Activated CD8-positive, alpha-beta T cell treated with anti-CD3 and anti-CD28 coated beads, Interleukin-2, amount 10 ng/mL, durations not matched to agents 7 days and 5 days (primary cell): ENCODE measurements at places on chromosomes 3 and 15. TPM values are rescaled to one million over a fixed set of nuclear protein-coding genes. Genes with fewer than 3 reads are reported as not detected.
A peak's percentile ranks its signal among the peaks of the same experiment; 100 is the strongest.

- H3K4me3 ChIP-seq: no peak overlapping the region
- H3K36me3 ChIP-seq: peaks cover 62% of the 10 kb centered on the region
- H3K27ac ChIP-seq: peak overlapping the region; percentile 86
- H3K4me1 ChIP-seq: peaks cover 43% of the 10 kb centered on the region
Observed at GRCh38 chr3:53236112-53236841, 19.5 kb downstream of the TKT start.

- peaks cover 38% of the 10 kb centered on the region for H3K36me3 ChIP-seq
- H3K4me3 ChIP-seq: no peak overlapping the region
- H3K27me3 ChIP-seq: no peaks in the 10 kb centered on the region
- H3K4me1 ChIP-seq: peaks cover 27% of the 10 kb centered on the region
- no peak for DNase-seq
Observed at GRCh38 chr3:170154084-170154483, 27.4 kb downstream of the PHC3 start.

DNA sequence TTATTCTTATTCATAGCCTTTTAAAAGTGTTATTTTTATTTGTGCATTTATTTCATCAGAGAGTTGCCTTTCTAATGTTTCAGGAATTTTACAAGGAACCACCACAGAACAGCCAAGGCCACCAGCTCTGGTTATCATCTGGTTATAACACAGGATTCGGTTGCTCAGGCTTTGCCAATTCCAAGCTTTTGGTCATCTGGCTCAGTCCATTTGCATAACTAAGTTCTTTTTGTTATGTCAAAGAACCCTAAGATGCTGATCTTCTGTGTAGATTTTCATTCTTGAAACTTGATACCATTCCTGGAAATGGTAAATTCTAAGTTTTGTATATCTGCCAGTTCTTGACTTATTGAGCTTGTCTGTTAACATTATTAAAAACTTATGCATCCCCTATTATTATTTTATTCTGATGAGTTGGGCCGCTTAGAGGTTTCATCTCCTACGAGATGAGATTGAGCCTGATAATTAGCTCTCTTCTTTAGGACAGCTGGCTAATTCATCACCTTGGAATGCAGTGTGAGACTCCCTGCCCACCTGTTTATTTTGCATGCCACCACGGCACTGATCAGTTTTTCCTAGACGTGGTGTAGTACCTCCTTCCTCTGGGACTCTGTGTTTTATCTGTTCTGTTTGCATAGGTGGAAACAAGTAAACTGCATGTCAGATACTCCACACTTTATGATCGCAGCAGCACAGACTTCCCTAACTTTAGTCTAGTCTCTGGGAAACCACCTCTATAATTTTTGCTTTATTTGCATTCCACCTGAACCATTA lies 264.8 kb downstream of the SLCO3A1 start:
- peaks cover 10% of the 10 kb centered on the region for H3K4me1 ChIP-seq
- H3K36me3 ChIP-seq: peaks cover 21% of the 10 kb centered on the region
- no peaks in the 10 kb centered on the region for H3K27me3 ChIP-seq
- DNase-seq: no peak

DNA sequence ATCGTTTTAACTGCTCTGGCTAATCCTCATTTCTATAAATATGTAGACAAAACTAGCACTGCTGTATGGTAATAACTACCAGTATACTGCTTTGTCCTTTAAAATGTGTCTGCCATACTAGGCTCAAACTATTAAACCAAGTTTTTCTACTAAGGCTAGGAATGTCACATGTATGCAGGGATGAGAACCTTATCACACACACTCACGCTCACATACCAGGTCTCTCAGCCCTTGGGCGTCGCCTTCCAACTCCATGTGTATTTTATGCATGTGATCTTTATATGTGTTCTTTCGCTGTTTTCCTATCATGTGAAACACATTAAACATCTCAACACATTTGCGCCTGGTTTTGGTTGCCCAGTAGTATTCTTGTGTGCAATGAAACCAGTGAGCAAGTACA lies 32.6 kb downstream of the ATP2C1 start:
- no peak overlapping the region for H3K27ac ChIP-seq
- no peak for DNase-seq
- no peaks in the 10 kb centered on the region for H3K27me3 ChIP-seq
- peaks cover 22% of the 10 kb centered on the region for H3K4me1 ChIP-seq

DNA sequence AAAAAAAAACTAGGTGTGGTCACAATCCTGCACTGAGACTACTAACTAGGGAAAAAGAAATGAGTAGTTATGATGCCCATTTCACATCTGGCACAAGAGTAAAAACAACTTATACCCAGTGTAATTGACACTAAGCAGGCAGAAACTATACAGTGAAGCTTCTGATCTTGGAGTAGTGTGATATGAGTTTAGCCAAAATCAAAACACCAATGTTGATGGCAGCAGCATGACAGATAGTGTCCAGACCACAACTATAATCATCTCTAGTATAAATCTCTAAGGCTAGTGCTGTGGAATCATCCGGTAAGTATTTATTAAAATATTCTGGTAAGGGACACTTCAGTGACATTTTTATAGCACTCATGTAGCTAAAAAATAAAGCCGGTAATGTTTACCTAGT lies 108.5 kb upstream of the EPHA6 start:
- H3K36me3 ChIP-seq: no peaks in the 10 kb centered on the region

- no peak overlapping the region for H3K4me3 ChIP-seq
- no peak for DNase-seq
- peaks cover 16% of the 10 kb centered on the region for H3K36me3 ChIP-seq
- H3K27ac ChIP-seq: no peak overlapping the region
Observed at GRCh38 chr3:32102289-32102688, 4.1 kb upstream of the GPD1L start.

DNA sequence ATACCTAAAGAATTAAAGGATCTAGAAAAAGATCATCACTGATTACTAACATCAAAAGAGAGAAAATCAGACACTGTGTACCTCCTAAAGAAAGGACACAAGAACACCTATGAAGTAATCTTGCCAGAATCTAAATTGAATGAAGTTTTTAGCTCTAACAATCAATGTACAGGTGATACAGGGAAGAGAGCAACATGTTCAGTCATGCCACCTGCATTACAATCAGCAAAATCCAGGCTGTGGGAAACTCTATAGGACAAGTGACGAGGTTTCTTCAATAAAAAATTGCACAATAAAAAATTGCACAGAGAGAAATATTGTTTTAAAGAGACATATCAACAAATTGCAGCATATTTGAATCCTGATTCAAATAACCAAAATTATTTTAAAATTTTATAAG lies 93.3 kb downstream of the SEMA5B start:
- peaks cover 6% of the 10 kb centered on the region for H3K4me1 ChIP-seq
- H3K27ac ChIP-seq: no peak overlapping the region
- H3K36me3 ChIP-seq: no peaks in the 10 kb centered on the region
- no peak overlapping the region for H3K4me3 ChIP-seq
- no peak for DNase-seq

GRCh38 chr15:100261302-100262240 lies 80.2 kb downstream of the ADAMTS17 start:
- H3K27me3 ChIP-seq: no peaks in the 10 kb centered on the region
- H3K4me3 ChIP-seq: no peak overlapping the region
- no peak for DNase-seq
- H3K4me1 ChIP-seq: no peaks in the 10 kb centered on the region
- H3K27ac ChIP-seq: no peak overlapping the region

- no peak overlapping the region for H3K27ac ChIP-seq
- no peak overlapping the region for H3K4me3 ChIP-seq
- peaks cover 4% of the 10 kb centered on the region for H3K4me1 ChIP-seq
- DNase-seq: no peak
Observed at GRCh38 chr3:8576436-8576835, 68.2 kb downstream of the SSUH2 start.

- peaks cover 38% of the 10 kb centered on the region for H3K4me1 ChIP-seq
- peaks cover 2% of the 10 kb centered on the region for H3K27me3 ChIP-seq
- peak overlapping the region; percentile 89 for H3K27ac ChIP-seq
- peak overlapping the region; percentile 80 for H3K4me3 ChIP-seq
- H3K36me3 ChIP-seq: peaks cover 17% of the 10 kb centered on the region
- peak; percentile 68 for DNase-seq
Observed at GRCh38 chr3:48656841-48657281, 5.8 kb downstream of the CELSR3 start.

DNA sequence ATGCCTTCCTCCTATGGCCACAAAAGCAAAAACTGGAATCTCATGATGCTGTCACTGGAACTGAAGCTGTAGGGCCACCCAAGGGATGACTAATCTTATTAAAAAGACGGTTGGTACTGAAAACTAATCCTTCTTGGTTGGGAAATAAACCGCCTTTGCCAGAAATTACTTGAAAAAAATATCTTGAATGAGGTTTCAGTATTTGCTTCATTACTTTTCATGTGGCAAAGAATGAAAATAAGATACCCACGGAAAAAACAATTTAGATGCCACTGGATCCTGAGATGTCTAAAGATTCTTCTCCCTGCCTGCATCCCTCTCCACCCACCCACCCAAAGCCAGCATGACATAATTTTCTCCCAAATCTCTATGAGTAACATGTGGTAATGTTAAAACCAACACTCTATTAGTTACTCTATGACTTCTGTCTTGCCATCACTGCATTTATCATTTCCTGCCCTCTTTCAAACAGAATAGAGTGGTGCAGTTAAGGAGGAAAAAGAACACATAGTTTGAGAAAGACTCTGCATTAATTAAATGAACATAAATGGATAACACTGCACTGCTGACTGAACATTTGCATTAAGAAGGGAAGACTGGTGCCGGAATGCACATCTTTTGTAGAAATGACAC lies 111.8 kb upstream of the DPH6 start:
- H3K36me3 ChIP-seq: no peaks in the 10 kb centered on the region
- H3K27ac ChIP-seq: no peak overlapping the region
- DNase-seq: no peak
- H3K27me3 ChIP-seq: peaks cover 5% of the 10 kb centered on the region

DNA sequence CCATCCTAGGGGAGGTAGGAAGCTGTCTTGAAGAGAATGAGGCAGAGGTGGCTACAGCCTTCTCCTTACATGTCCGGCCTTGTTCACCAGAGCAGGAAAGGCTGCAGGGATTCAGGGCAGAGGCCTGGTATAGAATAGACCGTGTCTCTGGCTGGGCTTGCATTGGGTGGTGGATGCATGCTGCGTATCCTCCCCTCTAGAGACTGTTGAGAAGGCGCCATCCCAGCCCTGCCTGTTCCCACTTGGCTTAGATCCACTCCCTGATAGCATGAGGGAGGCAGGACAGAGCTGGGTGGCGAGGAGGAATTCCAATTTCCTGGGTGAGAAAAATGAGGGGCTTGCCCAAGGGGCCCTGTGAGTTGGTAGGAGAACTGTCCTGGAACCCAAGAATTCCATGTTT lies 57.5 kb downstream of the CORO2B start:
- no peaks in the 10 kb centered on the region for H3K4me1 ChIP-seq
- no peak for DNase-seq
- H3K4me3 ChIP-seq: no peak overlapping the region
- no peaks in the 10 kb centered on the region for H3K27me3 ChIP-seq

DNA sequence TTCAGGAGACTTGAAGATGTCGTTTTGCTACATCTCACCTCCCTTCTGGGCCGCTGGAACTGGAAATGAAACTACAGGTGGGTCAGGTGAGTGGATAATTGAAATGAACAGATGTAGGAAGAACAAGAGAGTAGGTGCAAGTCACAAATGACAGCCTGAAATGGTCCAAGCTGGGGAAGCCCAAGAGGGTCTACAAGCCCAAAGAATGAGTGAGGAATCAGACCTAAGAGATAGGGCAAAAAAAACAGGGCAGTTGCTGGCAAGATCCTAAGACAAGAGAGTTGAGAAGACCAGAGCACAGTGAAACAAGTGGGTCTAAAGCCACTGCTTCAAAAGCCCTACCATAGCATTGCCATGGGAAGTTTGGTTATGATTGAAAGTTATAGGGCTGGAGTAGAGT lies 67.4 kb upstream of the SNRK start:
- H3K27ac ChIP-seq: no peak overlapping the region
- H3K27me3 ChIP-seq: no peaks in the 10 kb centered on the region
- no peak overlapping the region for H3K4me3 ChIP-seq

GRCh38 chr3:152434142-152434541 lies 165.4 kb downstream of the MBNL1 start:
- peaks cover 72% of the 10 kb centered on the region for H3K36me3 ChIP-seq
- H3K4me3 ChIP-seq: no peak overlapping the region
- no peak for DNase-seq
- H3K27ac ChIP-seq: peak overlapping the region; percentile 32
- no peaks in the 10 kb centered on the region for H3K27me3 ChIP-seq

DNA sequence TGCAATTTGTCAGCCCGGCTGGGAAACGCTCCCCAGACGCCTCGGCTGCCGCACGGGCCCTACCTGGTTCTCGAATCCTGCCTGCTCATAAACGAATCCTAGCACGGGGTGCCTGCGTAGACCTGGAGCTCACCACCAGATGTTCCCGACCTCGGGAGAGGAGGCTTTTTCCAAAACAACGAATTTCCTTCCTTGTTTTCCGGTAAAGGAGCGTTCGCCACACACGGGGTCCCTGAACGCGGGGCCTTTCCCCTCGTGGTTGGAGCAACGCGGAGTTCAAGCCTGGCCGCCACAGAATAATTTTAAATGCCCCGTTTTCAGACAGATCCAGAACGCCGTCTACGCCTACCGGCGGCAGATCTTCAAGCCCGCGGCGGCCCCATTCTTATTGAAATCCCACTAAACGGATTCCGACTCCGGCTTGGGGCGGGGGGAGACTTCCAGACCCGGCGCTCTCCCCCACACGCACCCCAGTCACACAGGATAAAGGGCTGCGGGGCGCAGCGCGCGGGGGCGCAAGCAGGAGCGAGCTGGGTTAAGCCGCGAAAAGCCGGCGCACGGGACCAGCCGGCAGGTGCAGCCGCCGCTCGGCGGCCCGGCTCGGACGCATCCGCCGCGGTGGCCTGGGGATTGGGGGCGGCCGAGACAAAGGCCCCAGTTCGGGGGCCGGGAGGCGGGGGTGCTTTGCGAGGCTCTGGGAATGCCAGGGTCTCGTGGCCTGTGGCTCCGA lies 895 bp downstream of the GATA2 start:
- peaks cover 24% of the 10 kb centered on the region for H3K4me1 ChIP-seq
- no peak for DNase-seq
- H3K27me3 ChIP-seq: peaks cover 68% of the 10 kb centered on the region
- no peak overlapping the region for H3K4me3 ChIP-seq
- H3K36me3 ChIP-seq: no peaks in the 10 kb centered on the region
- no peak overlapping the region for H3K27ac ChIP-seq

Gene CCNB2
- total RNA-seq: 107 TPM

Gene ARID3B
- total RNA-seq: 40.1 TPM

Gene PRR20G
- not detected for total RNA-seq

Gene GNAT1
- total RNA-seq: not detected

Gene ITGB5
- total RNA-seq: not detected

Gene INSYN1
- total RNA-seq: not detected

Gene UROC1
- total RNA-seq: not detected
